H4 (cell line): ENCODE measurements at places on chromosomes 3 and 15.

- no peak for DNase-seq
Observed at GRCh38 chr3:125337506-125337905, 37.6 kb downstream of the ZNF148 start.

- DNase-seq = no peak
Observed at GRCh38 chr15:43070249-43070648, 35.6 kb downstream of the UBR1 start.

GRCh38 chr3:115187149-115187757 is 40.2 kb upstream of the ZBTB20 start:
- no peak for DNase-seq

- no peak for DNase-seq
Observed at GRCh38 chr15:58553365-58553918, 121.7 kb downstream of the LIPC start.

- DNase-seq = no peak
Observed at GRCh38 chr3:47601281-47601680, 22.6 kb upstream of the CSPG5 start.

GRCh38 chr3:58223855-58224254 is 13.1 kb upstream of the DNASE1L3 start:
- no peak for DNase-seq

DNA sequence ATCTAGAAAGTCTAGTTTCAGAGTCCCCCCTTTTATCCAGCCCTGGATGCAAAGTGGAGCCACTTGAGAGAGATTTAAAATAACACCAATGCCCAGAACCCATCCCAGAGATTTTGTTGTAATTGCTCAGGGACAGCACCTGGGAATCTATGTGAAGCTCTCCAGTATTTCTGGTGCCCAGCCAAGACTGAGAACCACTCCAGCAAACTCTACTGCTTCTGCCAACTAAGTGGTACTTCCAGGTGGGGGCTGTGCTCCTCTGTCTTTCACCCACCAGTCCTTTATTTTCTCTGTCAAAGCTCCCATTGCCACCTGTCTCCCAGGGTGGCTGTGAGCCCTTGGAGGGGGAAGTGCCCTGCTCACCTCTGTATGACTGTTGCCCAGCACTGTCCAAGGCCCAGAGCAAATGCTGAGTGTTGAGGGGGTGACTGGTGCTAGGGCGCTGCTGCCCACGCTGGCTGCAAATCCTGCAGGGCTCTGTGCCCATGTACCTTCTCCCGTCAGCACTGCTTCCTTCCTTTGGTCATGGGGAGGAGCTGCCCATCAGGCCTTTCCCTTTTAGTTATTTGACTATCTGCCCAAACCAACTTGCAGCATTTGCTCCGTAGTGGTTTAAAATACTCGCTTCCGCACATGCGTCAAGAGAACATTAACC is 9.4 kb downstream of the CLSTN2 start:
- DNase-seq = no peak

- no peak for DNase-seq
Observed at GRCh38 chr15:53472210-53472609, 287.3 kb downstream of the WDR72 start.

- no peak for DNase-seq
Observed at GRCh38 chr3:37598808-37599581, 262.7 kb upstream of the CTDSPL start.

DNA sequence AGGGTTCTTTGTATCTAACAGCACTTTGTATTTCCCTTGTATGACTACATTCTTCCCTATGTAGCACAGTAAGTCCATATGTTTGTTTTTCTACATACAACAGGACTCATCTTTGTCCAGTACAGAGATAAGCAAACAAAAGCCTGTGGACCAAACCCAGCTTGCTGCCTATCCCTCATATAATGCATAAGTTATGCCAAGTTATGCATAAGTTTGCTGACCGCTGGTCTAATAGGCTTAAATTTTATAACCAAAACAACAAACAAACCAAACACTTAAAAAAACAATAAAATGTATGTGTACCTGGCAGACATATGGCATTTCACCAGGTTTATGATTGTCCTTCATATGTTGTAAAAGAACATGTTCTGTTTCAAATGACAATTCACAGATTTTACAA is 56.0 kb downstream of the ZNF280D start:
- DNase-seq = no peak

GRCh38 chr3:111596328-111596727 is 1.2 kb upstream of the ZBED2 start:
- no peak for DNase-seq

DNA sequence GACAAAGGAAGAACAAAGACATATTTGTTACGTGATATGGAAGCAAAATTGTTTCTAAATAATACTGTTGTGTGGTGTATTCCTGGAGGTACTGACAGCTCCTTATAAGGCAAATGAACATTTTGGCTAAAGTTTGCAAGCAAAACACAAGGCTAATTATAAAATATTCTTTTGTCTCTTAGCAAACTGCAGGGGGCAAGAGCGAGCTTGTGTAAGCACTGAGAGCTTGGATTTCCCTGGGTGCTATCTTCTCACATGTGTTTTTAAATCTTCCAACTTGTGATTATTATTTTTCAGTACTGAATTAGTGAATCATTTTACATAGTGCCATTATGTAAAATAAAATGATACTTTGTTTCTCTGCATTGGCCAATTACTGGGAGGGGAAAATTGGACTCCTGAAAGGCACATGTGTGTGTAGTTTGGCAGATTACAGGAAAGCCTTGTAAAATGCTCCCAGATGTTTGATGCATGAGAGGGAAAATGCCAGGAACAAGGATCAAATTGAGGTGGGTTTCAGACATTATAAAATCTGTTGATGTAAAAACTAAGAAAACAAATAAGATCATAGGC is 611.5 kb downstream of the AGBL1 start:
- no peak for DNase-seq

- no peak for DNase-seq
Observed at GRCh38 chr3:87614998-87615397, 338.6 kb upstream of the POU1F1 start.

- no peak for DNase-seq
Observed at GRCh38 chr3:7275396-7275795, 414.5 kb downstream of the GRM7 start.

- no peak for DNase-seq
Observed at GRCh38 chr3:184848934-184849333, 37.0 kb downstream of the VPS8 start.

- no peak for DNase-seq
Observed at GRCh38 chr3:129587566-129588210, 18.8 kb downstream of the PLXND1 start.

DNA sequence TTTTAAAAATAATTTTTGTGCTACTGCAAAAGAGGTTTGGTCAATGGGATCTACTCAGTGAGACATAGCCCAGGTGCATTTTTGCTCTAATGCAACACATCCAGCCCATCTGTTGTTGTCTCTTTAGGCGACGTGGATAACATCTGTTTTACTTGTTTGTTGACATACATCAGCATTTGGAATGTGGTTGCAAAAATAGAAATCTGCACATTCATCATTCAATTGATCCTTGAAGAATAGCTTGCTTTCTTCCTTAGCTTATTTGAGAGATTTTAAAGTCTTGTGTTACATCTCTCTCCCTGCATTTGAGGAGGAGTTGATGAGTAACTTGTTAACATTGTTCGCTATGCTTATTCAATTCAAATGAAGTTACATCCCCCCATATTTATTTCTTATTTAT is 1202.3 kb downstream of the NSUN3 start:
- DNase-seq = no peak

DNA sequence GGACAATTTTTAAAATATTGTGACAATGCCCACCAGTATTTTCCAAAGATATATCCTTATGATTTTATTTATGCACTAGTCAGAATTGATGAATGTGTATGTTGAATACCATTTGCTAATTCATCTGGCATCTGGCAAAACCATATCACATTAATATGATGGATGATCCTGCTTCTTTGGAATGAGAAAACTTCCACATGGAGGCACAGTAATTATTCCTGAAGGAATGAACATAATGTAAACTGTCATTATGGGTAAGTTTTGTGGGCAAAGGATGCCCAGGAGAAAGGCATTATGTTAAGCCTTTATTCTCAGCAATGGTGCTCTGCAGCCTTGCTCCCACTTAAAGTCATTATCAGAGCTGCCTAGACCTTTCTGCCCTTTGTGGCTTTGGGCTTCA is 113.0 kb upstream of the MME start:
- DNase-seq = no peak

GRCh38 chr15:100642950-100643338 is 40.6 kb downstream of the ASB7 start:
- no peak for DNase-seq

- DNase-seq = no peak
Observed at GRCh38 chr3:122077293-122078234, 22.4 kb downstream of the CD86 start.

DNA sequence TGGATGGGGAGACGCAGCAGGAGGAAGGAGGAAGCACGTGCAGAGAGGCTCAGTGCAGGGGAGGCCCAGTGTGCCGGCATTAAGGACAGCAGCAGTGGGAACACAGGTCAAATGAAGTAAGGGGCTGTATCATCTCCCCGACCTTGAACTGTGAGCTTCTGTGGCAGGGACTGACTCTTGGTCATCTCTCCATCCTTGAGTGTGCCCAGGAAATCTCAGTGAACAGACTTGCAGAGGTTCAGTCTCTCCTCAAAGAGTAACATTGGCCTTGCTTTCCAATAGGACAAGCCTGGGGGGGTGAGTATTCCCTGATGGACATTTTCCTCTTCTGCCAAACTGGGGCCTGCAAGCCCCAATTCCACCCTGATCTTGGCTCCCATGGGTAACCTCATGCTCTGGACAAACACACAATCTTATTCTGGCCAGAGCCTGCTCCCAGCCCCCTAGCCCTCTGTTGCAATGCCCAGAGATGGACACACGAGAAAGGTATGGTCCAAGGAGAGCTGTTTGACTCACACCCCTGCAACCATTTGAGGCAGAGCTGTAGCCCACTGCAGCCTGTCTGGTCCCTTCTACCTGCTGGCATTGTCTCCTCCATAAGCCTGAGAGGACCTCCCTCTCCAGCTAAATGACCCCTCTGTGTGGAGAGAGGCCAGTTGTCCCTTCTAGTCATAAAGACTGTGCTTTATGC is 50.9 kb downstream of the TLE3 start:
- no peak for DNase-seq

- DNase-seq = no peak
Observed at GRCh38 chr3:66029014-66029413, 9.7 kb downstream of the MAGI1 start.

- no peak for DNase-seq
Observed at GRCh38 chr3:102225005-102225404, 209.8 kb upstream of the ZPLD1 start.

GRCh38 chr3:33597257-33597689 is 120.8 kb downstream of the CLASP2 start:
- no peak for DNase-seq
